Mucosa of gallbladder (tissue), 1 donor: ENCODE measurements at places on chromosomes 7 and 10. TPM values are rescaled to one million over a fixed set of nuclear protein-coding genes. Genes with fewer than 3 reads are reported as not detected.

Gene AGBL3
- 4.1 TPM for total RNA-seq

Gene PDLIM1
- 114 TPM for total RNA-seq

Gene CSTF2T
- 22.6 TPM for total RNA-seq

Gene CRTAC1
- 1.6 TPM for total RNA-seq

Gene TMEM213
- total RNA-seq: 0.12 TPM

Gene ITPRID1
- total RNA-seq: 0.43 TPM

Gene GRID2IP
- total RNA-seq: 0.86 TPM

Gene PKD2L1
- not detected for total RNA-seq

Gene IGF2BP3
- 0.66 TPM for total RNA-seq

Gene TAS2R3
- 1.5 TPM for total RNA-seq

DNA sequence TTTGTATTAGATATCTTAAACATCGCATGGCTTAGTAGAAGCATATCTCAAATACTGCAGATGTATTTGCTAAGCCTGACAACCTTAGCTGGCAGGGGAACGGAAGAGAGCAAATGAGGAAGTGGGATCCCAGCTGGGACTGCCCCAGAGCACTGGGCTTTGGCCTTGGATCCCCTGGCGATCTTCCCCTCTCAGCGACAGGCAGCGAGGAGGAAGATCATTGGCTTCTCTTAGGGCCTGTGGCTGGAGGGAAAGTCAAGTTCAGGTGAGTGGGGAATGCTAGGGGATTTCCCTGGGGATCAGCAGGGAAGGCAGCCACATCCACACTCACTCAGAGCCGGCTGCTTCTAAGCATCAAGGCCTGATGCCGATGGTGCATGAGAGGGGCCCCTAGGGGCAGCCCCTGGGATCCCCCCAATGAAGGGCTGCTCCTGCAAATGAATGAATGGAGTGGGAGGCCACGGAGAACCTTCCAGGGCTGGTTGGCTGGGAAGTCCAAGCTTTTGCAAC, 42.0 kb downstream of the LYZL2 start:
- DNase-seq: peak; percentile 39

- no peak for DNase-seq
These were observed 11.3 kb downstream of the MKI67 start for GRCh38 chr10:128114901-128115300.

DNA sequence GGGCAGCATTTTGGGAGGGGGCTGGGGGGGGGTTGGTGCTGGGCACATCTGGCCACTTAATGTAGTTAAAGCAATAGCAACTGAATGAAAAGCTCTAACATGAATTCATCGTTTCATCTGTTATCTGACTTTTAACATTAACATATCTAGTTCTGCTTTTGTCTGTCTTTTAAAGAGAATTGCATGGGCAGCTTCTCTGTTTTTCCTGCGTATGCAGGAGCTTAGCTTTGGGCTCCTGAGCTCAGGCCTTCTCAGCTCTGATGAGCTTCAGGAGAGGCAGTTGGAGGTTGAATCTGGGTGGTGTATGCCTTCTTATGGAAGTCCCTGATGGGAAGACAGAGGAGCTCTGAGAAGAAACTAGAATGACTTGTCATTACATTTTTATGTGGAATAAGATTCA, 58.4 kb downstream of the DNAJB6 start:
- DNase-seq: no peak

- DNase-seq: no peak
These were observed 15.4 kb downstream of the GLUD1 start for GRCh38 chr10:87079106-87079836.

GRCh38 chr10:73552819-73553715, 38.1 kb downstream of the USP54 start:
- DNase-seq: no peak

DNA sequence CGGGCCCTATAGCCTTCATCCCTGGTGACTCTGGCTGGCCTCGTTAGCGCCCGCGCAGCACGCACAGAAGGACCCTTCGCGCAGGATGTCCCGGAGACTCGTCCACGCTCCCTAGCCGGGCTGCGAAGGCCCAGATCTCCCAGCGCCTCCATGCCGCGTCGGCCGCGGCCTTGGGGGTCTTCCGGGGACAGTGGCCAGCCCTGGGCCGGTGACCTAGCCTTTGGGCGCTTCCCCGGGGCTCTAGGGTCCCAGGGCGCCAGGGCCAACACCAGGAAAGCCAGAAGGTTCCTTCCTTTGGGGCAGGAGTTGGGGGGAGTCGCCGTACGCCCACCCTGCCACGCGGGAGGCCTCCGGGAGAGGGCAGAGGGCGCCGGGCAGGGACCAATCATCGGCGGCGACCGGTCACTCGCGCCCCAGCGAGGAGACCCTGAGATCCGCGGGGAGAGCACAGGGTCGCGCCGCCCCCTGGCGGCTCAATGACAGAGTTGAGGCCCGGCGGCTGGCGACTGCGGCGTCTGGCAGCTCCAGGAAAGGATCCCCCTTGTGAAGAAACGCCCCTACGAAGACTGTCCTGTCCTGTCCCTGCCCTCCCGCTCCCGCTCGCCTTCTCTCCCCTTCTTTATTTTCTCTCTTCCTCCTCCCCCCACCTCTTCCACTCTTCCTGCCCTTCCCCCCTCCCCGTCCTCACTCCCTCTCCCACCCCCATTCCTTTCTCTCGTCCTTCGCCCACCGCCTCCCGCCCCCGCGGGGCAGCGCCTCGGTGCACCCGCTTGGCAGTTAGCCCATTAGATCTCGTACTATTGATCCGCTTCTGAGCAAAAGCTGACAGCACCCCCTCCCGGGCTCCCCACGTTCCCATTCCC, 62.3 kb upstream of the LBX1 start:
- DNase-seq: peak; percentile 23

DNA sequence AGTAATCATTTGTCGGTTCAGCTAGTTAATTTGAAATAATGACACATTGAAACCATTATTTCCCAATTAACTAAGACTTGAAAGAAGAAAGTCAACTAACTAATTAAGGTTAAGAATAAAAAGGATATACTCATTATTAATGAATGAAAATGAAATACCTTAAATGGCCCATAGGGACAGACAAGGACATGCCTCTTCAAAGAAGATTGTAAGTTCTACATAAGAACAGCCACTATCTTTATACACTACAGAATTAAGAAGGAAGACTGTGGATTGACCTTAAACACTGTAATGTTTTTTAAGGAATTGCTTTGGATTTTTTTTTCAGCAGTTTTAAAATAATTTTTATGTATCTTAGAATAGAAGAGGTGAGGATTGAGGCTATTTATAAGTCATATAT, 60.7 kb downstream of the CSTF2T start:
- no peak for DNase-seq

- no peak for DNase-seq
These were observed 271.8 kb upstream of the CACNA2D1 start for GRCh38 chr7:82715344-82715743.

DNA sequence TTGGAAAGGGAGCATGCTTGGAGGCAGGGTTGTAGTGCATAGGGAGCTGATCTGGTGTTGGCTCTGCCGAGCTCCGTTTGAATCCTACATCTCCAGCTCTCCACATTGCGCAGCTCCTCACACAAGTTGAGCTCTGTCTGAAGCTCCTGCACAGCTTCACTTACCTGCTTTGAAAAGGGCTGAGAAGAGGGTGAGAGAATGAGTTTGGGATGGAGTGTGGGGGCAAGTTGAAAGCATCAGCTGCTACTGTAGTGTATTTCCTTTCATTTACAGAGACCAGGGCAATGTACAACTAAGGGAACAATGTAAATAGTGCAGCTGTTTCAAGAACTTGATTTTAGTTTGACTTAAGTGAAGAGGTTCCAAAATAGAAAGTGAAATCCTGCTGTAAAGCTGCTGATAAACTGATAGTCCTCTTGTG, 88.5 kb downstream of the VTI1A start:
- no peak for DNase-seq

- DNase-seq: no peak
These were observed 573.9 kb downstream of the TCERG1L start for GRCh38 chr10:130737621-130738020.

- DNase-seq: peak; percentile 66
These were observed 23.6 kb upstream of the VPS41 start for GRCh38 chr7:38932509-38933168.

DNA sequence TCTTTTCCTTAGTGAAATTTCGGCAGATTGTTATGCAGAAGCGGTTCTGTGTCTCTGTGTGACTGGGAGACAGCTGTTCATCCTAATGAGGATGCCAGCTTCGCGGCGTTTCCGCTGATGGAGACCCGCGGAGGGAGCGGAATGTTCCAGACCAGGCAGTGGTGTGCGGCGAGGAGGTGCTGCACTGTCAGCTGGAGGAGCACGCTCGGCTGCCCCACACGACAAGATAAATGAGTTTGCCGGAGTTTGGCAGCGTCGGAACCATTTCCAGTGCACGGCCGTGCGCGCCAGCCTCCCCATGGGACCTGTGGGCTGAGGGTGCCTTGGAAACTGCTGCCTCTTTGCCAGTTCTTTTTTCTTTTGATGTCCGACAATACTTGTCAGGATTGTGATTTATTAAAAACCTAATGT, 64.6 kb downstream of the WDR37 start:
- no peak for DNase-seq

DNA sequence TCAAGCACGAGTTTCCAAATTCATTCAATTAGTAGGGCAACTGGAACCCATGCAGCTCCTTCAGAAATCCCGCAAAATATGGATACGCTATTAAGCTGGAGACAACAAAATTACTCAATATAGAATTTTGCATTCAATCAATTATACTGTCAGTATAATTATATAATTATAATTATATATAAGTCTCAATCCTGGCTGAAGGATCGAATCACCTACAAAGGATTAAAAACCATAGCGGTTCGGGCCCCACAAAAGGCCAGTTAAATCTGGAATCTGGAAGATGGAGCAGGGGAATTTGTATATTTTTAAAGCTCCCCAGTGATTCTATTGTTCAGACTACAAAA, 55.7 kb downstream of the FHIP2A start:
- DNase-seq: no peak

- no peak for DNase-seq
These were observed 7.3 kb downstream of the ZMIZ2 start for GRCh38 chr7:44755698-44756627.

GRCh38 chr7:74575811-74576210, 81.7 kb upstream of the GTF2I start:
- no peak for DNase-seq

DNA sequence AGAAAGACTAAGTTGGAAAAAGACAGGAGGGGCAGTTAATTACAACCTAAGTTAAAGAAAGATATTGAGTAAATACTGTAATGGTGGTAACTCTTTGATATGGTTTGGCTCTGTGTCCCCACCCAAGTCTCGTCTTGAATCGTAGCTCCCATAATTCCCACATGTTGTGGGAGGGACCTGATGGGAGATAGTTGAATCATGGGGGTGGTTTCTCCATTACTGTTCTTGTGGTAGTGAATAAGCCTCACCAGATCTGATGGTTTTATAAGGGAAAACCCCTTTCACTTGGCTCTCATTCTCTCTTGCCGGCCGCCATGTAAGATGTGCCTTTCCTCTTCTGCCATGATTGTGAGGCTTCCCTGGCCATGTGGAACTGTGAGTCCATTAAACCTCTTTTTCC, 143.8 kb downstream of the GRK5 start:
- no peak for DNase-seq

GRCh38 chr7:23276376-23276775, 22.8 kb upstream of the MALSU1 start:
- no peak for DNase-seq

- DNase-seq: peak; percentile 19
These were observed 289.4 kb upstream of the SP8 start for GRCh38 chr7:21076054-21076453.

GRCh38 chr7:22444181-22444971, 55.6 kb downstream of the STEAP1B start:
- DNase-seq: peak; percentile 85

GRCh38 chr7:79282070-79282694, 171.3 kb downstream of the MAGI2 start:
- peak; percentile 31 for DNase-seq
